ENCODE measurements at places on chromosomes 7 and 10.

DNA sequence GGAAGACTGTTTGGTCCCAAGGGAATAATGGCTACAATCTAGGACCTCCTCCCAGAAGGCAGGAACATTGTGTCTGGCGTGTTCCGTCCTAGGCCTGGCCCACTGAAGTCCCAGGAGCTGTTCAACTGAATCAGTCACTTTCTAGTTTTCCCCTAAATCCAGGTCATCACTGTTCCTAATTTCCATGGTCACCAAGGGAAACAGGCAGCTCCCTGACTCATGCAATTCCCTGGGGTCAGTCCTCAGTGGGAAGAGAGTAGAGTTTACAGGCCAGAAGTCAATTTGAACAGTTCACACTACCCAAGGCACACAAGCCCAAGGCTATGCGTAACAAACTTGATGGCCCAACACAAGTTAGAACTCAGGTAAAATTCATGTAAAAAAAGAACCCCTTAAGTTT is 44.0 kb downstream of the CREB3L2 start:
- no peak for DNase-seq

DNA sequence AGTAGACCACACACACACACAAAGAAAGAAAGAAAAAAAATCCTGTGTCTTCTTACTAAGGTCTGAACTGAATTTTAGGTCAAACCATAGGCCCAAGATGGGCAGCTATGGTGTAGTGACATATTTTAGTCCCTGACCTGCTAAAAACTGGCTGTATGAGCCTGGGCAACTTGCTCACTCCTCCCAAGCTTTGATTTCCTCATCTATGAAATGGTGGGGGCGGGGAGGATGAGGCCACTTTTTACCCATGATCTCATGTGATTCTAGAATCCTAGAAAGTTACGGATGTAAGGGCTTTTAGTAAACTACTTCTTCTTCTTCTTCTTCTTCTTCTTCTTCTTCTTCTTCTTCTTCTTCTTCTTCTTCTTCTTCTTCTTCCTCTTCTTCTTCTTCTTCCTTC is 6.1 kb upstream of the CCL24 start:
- DNase-seq: no peak

- no peak for DNase-seq
Measured at GRCh38 chr10:50857579-50857978, 27.8 kb downstream of the A1CF start.

DNA sequence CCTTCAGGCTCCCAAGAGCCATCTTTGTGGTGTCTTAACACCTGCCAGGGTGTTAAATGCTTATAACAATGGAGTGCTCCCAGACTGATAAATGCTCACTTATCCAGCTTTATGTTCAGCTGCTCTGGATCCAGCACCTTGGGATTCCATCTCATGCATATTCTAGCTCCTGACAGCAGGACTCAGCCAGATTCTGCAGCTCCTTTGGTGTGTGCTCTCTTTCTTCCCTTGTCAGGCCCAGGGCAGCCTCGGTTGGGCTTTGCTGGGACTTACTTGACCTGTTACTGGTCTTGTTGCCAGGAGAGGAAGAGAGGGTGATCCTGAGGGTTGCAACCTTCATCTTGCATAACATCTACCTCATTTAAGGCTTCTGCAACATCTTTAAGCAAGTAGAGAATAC is 59.4 kb upstream of the CCNY start:
- no peak for DNase-seq

DNA sequence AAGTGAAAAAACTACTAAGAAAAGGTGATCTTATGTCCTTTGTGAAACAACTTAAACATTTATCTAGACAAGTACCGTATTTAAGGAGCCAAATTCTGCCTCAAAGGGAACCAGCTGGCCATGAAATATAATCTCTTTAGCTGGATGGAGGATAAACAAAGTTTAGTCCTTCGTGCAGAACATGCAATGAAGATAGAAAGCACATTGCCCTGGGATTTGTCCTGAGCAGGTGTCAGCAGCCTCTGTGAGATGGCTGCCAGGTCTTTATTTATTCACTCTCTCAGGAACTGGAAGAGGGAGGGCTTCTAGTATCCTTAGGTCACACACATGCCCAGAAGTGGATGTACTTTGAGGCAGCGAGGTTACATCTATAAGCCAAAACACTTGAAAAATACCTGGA is 57.4 kb upstream of the CASD1 start:
- no peak for DNase-seq

DNA sequence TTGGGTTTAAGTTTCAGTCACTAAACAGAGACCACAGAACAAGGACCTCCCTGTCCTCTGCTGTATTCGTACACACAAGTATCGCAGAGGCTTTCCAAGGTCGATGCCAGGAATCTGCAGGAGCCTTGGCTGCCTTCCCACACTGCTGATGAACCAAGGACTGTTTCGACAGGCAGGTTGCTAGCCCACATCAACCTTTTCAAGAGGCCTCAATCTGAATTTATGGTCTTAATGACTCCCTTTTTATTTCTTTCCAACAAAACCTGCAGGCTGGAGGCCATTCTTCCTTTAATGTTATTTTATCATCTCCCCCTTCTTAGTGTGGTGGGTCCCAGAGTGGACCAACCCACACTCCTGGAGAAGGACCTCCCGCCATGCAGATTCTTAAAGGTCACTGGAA is 45.6 kb downstream of the JCAD start:
- DNase-seq: no peak

GRCh38 chr7:88172842-88173241 is 47.0 kb downstream of the SRI start:
- DNase-seq: no peak

DNA sequence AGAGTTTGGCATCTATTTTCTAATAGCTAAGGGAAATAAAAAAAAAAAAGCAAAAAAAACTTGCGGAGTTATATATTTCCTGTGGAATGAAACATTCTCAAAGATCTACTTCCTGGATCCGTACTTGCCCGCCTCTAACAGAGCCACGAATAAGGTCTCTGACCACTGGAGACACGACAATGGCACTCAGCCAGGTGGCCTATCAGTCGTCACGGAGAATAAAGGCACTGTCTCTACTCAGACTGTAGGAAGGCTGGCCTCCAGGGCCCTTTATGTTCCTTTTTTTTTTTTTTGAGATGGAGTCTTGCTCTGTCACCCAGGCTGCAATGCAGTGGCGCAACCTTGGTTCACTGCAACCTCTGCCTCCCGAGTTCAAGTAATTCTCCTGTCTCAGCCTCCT is 58.7 kb downstream of the RGS10 start:
- no peak for DNase-seq

GRCh38 chr10:70063418-70064098 is 10.9 kb downstream of the MACROH2A2 start:
- DNase-seq: no peak

DNA sequence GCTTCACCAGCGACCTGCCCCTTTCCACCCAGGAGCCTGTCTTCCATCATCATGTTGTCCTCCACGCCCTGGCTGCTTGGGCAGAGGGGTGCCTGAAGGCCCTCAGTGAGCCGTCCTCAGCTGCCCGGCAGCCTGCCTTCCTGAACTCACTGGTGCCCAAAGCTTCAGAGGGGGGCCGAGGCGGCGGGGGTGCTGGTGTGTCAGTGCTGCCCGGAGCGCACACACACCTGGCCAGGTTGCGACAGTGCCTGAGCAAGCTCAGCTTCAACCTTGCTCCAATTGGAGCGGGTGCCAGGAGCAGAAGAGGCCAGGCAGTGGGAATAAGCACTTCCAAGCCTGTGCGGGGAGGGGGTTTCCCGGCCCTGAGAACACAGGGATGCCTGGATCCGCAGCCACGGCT is 566.3 kb downstream of the INHBA start:
- no peak for DNase-seq

- no peak for DNase-seq
Measured at GRCh38 chr7:106811472-106811871, 53.6 kb upstream of the PIK3CG start.

DNA sequence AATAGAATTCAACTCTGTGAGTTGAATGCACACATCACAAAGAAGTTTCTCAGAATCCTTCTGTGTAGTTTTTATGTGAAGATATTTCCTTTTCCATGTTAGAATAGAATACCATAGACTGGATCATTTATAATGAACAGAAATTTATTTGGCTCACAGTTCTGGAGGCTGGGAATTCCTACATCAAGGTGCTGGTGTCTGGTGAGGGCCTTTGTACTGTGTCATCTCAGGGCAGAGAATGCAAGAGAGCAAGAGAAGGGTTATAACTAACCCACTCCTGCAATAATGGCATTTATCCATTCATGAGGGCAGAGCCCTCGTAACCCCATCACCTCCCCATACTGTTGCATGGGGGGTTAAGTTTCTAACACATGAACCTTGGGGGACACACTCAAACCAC is 18.4 kb upstream of the DIP2C start:
- no peak for DNase-seq

- DNase-seq: no peak
Measured at GRCh38 chr10:114611617-114612016, 46.5 kb downstream of the ABLIM1 start.

GRCh38 chr10:28367929-28368484 is 65.1 kb upstream of the MPP7 start:
- DNase-seq: no peak

GRCh38 chr10:69960988-69961880 is 91.4 kb upstream of the MACROH2A2 start:
- no peak for DNase-seq

DNA sequence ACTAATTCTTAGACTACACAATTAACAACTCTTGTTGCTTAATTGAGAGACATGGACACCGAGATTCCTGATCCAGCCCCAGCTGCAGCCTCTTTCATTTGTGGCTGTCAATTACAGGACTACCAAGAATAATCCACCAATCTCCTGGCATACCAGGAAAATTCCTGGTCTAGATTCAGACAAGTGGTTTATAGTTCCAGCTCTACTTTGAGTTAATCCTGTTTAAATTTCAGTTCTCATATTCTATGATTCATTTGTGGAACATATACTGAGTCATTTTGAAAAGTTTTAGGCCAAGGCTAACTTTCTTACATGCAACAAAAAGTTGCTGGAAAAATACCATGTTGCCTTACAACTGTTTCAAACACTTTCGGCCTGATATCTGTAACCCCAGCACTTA is 253.5 kb downstream of the MAGI2 start:
- DNase-seq: peak; percentile 13

- DNase-seq: no peak
Measured at GRCh38 chr10:80497187-80498077, 40.3 kb upstream of the SH2D4B start.

- no peak for DNase-seq
Measured at GRCh38 chr10:124545351-124546054, 83.9 kb downstream of the LHPP start.

DNA sequence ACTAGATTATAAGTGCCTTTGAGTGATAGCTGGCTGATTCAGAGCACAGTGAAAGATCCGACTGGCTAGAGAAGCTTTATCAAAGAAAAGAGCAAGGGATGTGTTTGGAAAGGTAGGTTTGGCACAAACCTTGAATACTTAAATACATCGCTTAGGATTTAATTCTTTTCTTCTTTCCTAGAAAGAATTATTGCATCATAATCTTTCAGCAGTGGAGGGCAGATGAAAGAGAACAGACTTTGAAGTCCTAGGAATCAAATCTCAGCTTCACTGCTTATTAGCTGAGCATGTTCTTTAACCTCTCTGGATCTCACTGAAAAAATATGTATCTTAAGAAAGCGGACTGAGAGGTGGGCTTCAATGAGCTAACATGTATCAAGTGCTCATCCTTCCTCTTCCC is 122.8 kb downstream of the ZNF365 start:
- DNase-seq: no peak

GRCh38 chr10:59896191-59896590 is 10.2 kb downstream of the CCDC6 start:
- DNase-seq: no peak

DNA sequence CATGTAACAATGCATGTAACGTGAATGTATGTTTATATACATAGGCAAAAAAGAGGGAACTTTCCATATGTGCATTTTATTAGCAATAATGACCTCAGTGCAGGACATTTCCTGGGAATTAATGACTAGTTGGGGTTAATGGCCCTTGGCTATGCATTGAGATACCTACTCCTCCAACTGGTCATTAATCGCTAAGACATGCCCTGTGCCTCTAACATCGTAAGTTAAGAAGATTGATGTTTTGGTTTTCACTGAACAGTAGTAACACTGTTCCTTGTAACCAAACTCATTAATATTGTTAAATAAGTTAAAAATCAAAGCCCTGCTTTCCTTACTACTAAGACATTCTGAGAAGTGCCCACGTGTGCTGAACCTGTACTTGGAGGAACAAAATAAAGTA is 61.7 kb downstream of the SEMA3D start:
- DNase-seq: no peak

- no peak for DNase-seq
Measured at GRCh38 chr10:132397036-132397541, at the start of gene PWWP2B. PWWP2B (plus strand) TSS chr10:132397200; CDS start chr10:132397227, 27 bp downstream.

DNA sequence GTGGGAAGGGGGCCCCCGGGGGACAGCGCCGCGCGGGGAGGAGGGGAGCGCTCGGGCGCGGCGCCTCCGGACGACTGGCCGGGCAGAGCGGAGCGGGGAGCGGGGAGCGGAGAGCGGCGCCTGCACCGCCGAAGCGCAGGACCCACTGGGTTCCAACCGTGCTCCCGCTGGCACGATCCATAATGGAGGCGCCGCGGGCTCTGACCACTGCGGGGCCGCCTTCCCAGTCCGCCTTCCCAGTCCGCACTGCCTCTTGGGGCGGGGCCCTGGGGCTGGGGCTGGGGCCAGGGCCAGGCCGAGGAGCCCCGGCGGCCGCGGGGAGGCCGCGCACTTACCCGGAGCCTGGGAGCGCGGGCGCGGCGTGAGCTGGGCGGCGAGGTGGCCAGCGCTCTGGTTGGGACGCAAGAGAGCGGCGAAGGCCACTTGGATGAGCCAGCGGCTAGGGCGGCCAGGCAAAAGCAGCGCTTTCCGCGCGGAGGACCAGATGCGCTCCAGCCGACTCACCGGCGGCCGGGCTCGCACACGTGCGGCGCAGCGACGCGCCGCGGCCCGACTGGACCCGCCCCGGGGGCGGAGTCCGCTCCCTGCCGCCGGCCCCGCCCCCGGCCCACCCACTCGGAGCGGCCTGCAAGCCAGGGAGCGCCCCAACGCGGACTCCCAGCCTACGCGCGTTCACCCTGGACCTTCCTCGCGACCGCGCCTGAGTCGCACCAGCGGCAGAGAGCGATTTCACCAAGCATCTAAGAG is at the start of gene PUS7:
Gene PUS7, minus strand, starts transcription at position 555 of the 747 bp plus-strand sequence. CDS start 13,759 bp downstream, outside the sequence.
- peak; percentile 48 for DNase-seq

DNA sequence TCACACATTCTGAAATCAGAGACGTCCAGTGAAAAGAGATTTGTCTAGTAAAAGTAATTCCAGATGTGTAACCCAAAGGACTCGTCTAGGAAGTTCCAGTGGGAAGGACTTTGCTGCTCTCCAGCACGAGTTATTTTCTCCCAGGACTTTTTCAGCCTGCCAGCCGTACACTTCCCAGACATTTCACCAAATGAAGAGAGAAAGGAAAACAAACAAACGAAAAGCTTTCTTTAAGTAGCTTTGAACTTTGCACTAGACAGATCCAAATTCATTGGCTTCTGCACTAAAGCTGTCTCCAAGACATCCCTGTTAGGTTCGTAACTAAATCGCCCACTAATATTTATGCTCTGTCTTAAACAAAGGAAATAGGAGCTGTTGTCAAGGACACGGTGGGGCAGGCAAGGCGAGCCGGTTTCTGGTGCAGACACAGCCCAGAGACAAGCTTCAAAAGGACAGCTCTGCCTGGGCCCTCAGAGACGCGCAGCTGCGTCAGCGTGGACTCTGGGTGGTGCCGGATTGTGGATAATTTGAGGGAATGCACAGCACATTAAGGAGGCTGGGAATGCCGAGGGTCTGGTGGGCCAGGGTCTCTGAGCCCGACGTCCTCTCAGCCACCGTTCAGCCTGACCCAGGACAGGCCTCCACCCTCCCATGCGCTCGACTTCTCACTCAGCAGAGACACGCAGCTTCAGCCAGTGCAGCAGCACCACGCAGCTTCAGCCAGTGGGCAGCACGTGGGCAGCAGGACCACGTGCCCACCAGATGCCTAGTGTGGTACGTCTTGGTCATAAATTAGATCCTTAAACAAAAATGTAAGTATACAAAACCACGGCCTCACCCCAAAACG is 64.1 kb upstream of the INSIG1 start:
- no peak for DNase-seq

Data from AG09309 (cell line).